Left renal cortex interstitium (tissue), 4 donors: ENCODE measurements at places on chromosomes 12 and 14. TPM values are rescaled to one million over a fixed set of nuclear protein-coding genes. Genes with fewer than 3 reads are reported as not detected.

The NEDD1 gene
- polyA plus RNA-seq: 30.4 TPM

The RPS6KA5 gene
- polyA plus RNA-seq: 7.3 TPM

The IL26 gene
- not detected for polyA plus RNA-seq

The GLI1 gene
- polyA plus RNA-seq: 18.3 TPM

The C12orf60 gene
- 3.9 TPM for polyA plus RNA-seq

The ANKRD13A gene
- 43.1 TPM for polyA plus RNA-seq

The A2M gene
- 186 TPM for polyA plus RNA-seq

The TOMM20L gene
- polyA plus RNA-seq: 1.4 TPM

GRCh38 chr12:49865109-49865781, 22.3 kb upstream of the BCDIN3D start:
- DNase-seq: no peak

DNA sequence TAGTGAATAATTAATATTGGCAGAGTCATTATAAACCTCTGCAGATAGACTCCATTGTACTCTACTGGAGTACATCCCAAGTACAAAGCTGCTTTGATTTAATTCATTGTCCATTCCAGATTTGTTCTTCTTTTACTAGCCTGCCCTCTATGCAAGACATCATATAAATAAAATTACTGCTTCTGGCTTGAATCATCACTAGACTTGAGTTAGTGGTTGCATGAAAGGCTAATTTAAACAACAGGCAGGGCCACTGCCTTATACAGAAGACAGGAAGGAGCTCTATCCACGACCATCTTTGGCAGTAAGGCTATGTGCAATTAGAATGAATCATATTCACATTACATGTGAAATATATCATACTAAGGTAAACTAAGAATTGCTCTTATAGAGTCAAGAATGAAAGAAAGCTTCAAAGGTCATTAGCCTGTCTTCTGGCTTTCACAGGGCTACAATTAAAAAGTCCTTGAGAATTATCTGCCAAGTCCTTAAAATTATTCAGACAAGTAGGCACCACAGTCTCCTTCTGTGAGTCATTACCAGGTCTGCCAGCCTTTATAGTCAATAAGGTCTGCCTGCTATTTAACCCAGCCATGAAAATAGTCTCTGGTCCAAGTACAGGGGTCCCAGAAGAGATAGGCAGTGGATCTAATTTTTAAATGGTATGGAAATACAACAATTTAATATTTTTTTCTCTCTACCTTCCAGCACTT, 631.8 kb downstream of the TMTC2 start:
- DNase-seq: no peak

GRCh38 chr14:71960494-71961353, 28.5 kb downstream of the RGS6 start:
- DNase-seq: no peak

- no peak for DNase-seq
Observed at GRCh38 chr12:69046363-69046762, 113.4 kb upstream of the CPM start.

GRCh38 chr14:30507209-30507608, 51.7 kb upstream of the G2E3 start:
- DNase-seq: no peak

DNA sequence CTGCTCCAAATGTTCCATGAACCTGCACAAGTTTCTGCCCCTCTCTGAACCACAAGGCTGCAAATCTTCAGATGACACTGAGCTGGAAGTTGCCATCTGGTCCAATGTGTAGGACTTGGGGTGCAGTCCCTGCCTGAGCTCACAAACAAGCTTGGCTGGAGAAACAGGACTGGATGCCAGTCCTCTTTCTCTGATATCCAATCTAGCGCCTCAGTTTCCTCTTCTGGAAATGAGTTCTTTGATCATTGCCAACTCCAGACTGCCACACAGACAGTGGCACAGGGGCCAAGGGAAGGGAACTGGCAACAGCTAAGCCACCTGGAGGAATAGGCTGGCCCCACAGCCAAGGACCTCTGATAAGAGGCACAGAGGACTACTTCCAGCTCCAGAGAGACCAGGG, 15.5 kb downstream of the CMKLR1 start:
- no peak for DNase-seq

DNA sequence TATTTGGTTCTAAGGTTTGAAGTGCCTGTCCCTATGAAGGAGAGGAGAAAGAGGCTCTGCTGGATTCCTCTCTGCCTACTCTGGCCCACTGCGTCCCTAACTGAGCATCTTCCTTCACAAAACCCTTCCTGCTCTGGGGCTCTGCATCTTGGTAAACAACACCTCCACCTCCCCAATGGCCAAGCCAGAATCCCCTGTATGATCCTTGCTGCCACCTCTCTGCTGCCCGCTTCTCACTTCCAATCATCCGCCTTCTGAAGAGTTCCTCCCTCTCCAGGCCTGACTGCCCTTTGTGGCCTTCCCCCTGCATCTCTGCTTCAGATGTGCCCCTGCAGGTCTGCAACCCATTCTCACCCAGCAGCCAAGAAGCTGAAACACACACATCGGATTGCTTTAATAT, 110.6 kb upstream of the RPH3A start:
- DNase-seq: no peak

GRCh38 chr12:6383572-6384498, at the start of gene LTBR:
TSS of gene LTBR (plus strand) at chr12:6384162. CDS start at chr12:6384359, 197 bp downstream.
- DNase-seq: peak; percentile 60

DNA sequence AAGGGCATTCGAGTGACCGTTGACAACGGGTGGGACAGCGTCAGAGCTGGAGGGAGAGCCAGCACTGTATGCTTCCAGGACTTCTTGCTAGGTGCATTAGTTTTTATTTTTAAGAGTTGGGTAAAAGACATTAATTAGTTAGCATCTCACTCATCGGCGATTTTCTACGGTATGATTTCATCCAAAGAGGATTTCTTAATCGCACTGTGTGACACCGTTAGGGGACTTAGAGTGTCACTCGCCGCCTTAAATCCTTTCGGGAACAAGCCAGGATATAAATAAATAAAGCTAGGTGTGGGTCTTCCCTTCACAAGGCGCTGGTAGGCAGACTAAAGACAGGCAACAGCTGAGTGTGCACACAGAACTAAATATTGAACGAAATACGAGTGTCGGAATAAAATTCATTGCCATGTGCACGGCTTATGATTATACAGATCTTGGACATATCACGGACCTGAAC, 869 bp upstream of the NOVA1 start:
- no peak for DNase-seq

GRCh38 chr14:64715146-64715627, 11.0 kb downstream of the PLEKHG3 start:
- no peak for DNase-seq

DNA sequence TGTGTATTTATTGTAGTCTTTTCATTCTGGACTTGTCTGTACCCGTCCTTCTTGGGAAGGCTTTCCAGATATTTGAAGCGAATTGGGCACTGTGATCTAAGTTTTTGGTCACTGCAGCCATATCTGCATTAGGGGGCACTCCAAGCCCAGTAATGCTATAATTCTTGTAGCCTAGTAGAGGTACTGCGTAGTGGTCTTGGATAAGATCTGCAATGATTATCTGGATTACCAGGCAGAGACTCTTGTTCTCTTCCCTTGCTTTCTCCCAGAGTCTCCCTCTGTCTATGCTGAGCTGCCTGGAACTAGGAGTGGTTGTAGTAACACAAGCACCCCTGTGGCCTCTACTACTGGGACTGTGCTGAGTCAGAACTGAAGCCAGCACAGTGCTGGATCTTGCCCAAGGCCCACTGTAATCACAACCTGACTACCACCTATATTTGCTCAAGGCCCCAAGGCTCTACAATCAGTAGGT, 30.0 kb downstream of the SLC38A2 start:
- no peak for DNase-seq

DNA sequence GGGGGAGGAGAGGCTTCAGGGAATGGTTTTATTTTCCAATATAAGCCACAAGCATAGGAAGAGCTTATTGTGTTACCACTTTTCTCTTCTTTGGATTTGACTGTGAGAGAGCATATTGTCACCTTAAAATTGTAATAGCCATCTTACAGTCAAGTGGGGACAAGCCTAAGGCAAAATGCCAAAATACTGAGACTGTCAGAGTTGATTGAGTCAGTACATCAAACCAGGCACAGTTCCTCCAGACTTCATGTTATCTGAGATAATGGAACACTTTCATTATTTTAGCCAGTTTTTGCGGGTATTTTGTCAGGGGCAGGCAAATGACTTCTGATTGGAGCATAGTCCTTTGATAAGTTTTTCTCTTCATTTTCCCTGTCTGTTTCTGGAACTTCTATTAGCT, 19.5 kb upstream of the NUBPL start:
- no peak for DNase-seq

- no peak for DNase-seq
Observed at GRCh38 chr14:50813544-50813863, 17.5 kb downstream of the NIN start.

DNA sequence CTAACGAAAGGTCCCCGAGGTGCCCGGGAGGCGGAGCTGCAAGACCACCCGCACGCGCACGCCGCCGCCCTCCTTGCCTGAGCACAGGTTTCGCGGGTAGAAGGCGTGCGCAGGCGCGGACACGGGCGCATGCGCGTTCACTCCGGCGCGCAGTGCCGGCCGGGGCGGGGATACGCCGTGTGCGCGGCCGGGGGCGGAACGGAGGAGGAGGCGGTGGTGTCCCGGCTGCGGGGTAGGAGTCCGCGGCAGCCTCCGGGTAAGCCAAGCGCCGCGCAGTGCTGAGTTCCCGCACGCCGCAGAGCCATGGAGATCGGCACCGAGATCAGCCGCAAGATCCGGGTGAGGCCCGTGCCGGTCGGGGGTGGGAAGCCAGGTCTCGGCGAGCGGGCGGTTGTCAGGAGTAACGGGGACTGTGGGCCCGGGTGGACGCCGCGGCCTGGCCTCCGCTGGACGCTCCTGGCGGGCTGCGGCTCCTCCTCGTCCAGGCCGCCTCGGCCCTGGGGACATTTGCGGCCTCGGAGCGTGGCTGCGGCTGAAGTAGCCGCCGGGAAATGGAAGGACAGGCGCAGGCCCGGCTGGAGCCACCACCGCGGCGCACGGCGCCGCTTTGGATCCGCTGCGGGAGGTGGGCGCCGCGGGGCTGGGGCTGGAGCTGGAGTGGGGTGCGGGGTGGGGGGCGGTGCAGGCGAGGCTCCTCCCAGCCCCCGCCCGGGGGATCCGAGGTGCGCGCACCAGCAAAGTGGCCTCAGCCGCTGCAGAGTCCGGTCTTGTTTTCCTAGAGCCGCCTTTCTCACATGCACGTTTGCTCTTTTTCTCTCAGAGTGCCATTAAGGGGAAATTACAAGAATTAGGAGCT, at the start of gene ZC3H14:
Gene ZC3H14, plus strand, starts transcription at position 207 of the 856 bp plus-strand sequence. Its CDS starts 97 bp downstream, at position 304.
- peak; percentile 79 for DNase-seq

- DNase-seq: no peak
Observed at GRCh38 chr12:96617178-96617577, 127.8 kb downstream of the CFAP54 start.

GRCh38 chr14:35121026-35121886, 534 bp downstream of the PPP2R3C start:
- DNase-seq: no peak

DNA sequence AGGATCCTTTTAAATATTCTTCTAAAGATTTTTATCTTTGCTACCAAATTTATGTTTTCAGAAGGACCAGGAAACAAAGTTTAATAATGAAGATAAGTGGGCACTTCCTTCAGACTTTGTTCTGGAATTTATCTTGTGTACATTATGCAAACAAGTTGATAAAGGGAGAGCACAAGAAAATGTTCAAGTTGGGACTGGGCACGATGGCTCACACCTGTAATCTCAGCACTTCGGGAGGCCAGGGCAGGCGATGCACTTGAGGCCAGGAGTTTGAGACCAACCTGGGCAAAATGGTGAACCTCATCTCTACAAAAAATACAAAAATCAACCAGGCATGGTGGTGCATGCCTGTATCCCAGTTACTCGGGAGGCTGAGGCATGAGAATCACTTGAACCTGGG, 4.6 kb downstream of the PLBD1 start:
- DNase-seq: no peak

GRCh38 chr14:25351269-25351668, 301.3 kb upstream of the STXBP6 start:
- no peak for DNase-seq

DNA sequence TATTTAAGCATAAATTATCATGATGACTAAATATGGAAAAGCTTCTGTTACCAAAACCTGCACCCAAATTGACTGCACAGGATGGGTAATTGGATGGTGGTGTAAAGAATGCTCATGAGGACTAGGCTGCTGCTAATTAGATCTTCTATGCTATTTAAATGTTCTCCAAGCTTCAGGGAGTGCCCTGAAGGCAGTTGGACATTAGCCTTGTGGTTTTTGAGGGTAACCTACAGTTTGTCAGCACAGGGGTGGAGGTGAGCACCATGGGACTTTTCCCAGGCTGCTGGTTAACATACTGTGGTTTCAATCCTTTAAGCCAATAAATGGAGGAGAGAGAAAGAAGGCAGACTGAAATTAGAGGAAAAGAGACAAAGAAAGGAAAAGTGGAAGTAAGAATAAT, 145.0 kb downstream of the WIF1 start:
- no peak for DNase-seq

GRCh38 chr12:48592591-48593086, 22.8 kb upstream of the LALBA start:
- no peak for DNase-seq

DNA sequence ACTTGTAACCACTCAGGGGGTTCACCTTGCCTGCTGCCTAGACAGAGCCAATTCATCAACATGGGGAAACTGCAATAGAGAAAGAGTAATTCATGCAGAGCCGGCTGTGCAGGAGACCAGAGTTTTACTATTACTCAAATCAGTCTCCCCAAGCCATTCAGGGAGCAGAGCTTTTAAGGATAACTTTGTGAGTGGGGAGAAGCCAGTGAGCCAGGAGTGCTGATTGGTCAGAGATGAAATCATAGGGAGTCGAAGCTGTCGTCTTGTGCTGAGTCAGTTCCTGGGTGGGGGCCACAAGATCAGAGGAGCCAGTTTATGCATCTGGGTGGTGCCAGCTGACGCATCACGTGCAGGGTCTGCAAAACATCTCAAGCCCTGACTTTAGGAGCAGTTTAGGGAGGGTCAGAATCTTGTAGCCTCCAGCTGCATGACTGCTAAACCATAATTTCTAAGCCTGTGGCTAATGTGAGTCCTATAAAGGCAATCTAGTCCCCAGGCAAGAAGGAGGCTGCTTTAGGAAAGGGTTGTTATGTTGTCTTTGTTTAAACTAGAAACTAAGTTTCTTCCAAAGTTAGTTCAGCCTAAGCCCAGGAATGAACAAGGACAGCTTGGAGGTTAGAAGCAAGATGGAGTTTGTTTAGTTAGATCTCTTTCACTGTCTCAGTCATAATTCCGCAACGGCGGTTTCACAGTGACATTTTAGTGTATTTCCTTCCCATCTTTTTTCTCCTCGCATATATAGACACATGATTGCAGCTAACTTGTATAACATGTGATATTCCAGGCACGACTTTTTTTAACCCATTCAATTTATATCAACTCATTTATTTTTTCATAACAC, 68.9 kb upstream of the NCOR2 start:
- no peak for DNase-seq

DNA sequence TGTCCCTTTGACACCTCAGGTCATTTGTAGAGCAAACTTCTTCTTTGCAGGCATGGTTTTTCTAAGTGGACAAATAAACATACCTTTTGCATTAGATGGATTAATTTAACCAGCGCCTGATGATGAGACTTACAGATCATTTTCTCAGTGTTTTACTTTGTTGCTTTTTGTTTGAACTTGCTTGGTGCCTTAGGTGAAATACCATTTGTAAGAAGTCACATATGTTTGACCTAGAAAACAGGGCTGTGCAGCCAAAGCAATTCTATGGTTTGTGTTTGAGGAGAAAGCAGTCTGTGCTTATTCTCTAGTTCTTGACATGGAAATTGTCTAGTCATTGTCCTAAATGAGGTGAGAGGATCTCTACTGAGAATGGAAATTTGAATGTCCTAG, 111.1 kb downstream of the DIP2B start:
- no peak for DNase-seq
